ENCODE measurements at places on chromosomes 7 and 10. TPM values are rescaled to one million over a fixed set of nuclear protein-coding genes. Genes with fewer than 3 reads are reported as not detected.
A peak's percentile ranks its signal among the peaks of the same experiment; 100 is the strongest.

- peak; percentile 38 for DNase-seq
Measured at GRCh38 chr10:101014230-101014884, 14.7 kb downstream of the LZTS2 start.

Gene TACC2
- 55.4 TPM for polyA plus RNA-seq

DNA sequence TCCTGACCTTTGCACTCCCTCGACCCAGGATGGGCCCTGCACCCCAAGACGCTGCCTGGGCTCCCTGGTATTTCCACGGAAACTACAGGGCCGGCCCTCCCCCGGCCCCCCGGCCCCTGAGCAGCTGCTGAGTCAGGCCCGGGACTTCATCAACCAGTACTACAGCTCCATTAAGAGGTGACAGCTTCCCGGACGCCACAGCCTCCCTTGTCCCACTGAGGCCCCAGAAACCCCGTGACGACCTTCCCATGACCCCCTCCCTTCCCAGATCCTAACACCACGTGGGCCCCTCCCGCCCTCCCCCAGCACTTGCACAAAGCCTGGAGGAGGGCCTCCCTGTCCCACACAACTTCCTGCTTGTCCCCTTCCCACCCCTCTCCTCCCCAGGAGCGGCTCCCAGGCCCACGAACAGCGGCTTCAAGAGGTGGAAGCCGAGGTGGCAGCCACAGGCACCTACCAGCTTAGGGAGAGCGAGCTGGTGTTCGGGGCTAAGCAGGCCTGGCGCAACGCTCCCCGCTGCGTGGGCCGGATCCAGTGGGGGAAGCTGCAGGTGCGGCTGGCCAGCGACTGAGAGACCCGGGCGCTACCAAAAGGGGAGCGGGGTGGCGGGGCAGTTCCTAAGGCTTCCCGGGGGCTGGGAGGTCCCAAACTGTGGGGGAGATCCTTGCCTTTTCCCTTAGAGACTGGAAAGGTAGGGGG is 5.7 kb downstream of the NOS3 start:
- DNase-seq: no peak

GRCh38 chr7:109821156-109821555 is 1251.5 kb downstream of the DNAJB9 start:
- no peak for DNase-seq

- DNase-seq: no peak
Measured at GRCh38 chr7:112262855-112263487, 56.5 kb downstream of the ZNF277 start.

Measured in right renal pelvis (tissue), 4 donors.